ENCODE measurements at places on chromosomes 4 and X.

DNA sequence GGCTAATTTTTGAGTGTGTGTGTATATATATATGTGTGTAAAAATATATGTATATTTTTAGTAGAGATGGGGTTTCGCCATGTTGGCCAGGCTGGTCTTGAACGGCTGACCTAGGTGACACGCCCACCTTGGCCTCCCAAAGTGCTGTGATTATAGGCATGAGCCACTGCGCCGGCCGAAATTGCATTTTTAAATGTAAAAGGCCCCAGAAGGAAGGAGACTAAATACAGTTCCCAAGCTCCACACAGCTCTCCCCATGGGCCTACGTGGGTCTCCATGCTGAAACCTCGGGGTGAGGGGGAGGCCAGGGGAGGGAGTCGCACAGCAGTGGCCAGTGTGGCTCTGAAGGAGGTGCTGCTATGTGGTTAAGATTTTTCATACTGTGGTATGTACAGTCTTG, 12.8 kb upstream of the CDKN2AIP start:
- DNase-seq = no peak

DNA sequence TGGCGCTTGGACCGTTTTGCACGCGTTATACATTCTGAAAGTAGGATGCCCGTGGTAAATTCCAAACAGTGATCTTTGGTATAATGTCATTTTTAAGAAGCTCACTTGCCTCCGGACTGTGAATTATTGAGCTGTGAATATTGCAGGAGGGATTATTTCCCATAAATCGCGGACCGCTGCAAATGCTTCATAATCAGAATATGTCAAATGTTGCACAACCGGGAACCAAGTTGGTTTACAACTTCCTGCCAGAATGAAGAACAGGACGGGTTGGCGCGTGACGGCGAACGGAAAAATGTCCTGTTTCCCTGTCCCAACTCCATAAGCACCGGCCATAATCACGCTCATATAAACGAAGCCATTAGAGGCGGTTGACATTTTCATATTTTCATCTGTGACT, 67.6 kb downstream of the SHOX start:
- no peak for DNase-seq

GRCh38 chrX:147953976-147954375, 27.2 kb upstream of the FMR1NB start:
- no peak for DNase-seq

GRCh38 chrX:50469206-50469605, 1.4 kb downstream of the DGKK start:
- no peak for DNase-seq

GRCh38 chr4:111018216-111018615, 395.3 kb upstream of the PITX2 start:
- no peak for DNase-seq

- no peak for DNase-seq
These were observed 19.4 kb upstream of the YTHDC1 start for GRCh38 chr4:68369142-68369805.

DNA sequence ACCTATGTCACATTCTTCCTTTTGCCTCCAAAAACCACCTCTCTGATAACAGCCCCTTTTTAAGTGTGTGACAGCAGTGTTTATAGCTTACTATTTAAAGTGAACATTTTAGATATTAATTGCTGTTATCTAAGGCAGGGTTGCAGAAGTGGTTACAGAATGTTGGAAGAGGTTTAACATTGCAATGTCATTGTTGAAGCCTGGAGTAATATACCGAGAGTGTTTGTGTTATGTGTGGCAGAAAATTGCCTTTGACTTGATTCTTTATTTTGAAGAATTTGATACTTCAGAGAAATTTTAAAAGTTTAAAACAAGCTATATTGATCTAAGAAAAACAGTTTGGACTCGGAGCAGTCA, 37.1 kb downstream of the SMARCAD1 start:
- no peak for DNase-seq

DNA sequence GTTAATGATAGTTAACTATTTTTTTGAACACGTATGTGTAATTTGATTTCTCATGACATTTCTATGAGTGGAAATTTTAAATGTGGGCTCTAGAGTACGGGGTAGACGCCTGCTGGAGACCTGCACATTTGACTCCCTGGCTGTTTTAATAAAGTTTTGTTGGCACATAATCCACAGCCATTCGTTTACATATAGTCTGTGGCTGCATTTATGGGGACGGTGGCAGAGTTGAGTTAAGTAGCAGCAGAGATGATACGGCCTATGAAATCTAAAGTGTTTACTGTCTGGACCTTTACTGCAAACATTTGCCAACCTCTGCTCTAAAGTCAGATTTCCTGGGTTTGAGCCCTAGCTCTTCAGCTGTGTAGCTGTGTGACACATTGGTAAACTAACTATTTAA, 118.8 kb downstream of the CHRNA9 start:
- DNase-seq = no peak

DNA sequence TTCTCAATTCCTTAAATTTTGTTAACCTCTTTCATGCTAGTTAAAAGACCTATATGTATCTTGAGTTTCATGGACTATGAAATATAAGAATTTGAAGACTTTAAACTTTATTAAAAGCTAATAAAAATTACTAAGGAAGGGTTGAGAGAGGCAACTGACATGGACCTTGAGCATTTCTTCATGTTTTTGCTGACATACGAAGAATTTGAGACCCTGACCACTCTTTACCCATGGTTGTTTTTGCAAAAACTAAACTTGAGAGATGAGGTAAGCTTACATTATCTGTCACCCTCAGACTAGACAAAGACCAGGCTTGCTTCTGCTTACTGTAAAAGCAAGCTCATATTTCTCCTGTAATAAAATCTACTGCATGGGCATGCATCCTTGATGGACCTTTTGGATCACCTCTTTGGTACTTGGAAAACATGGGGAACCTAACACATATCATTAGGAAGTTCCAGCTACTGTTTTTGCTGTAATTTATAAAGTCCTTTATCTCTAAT, 338.2 kb upstream of the PABPC4L start:
- no peak for DNase-seq

- DNase-seq = no peak
These were observed 255.1 kb upstream of the VEGFC start for GRCh38 chr4:177047851-177048174.

DNA sequence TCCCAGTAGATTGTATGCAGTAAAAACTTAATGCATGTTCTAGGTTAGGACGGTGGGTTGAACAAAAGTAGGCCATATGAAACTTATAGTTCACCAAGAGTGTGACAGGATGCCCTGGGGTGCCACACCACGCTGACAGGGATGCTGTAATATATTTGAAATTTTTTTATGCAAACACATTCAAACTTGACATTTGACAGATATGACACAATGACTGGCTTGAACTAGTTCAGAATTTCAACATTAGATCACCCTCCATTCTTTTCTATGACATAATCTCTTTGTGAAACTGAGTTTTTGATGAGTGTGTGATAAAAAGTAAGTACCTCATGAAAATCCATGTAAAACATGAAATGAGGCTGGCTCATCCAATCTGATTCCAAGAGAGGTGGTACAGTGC, 198.4 kb downstream of the PALLD start:
- no peak for DNase-seq

DNA sequence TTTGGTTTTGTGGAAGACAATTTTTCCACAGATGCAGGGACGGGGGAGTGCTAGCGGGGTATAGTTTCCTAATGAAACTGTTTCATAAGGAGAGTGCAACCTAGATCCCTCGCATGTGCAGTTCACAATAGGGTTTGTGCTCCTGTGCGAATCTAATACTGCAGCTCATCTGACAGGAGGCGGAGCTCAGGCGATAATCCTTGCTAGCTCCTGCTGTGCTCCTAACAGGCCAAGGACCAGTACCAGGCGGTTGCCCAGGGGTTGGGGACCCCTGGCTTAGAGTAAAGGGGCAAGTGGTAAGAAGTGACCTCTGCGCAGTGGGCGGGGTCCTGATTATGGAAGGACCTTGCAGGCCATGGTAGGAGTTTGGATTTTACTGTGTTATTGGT, 3.8 kb downstream of the SCML1 start:
- no peak for DNase-seq

DNA sequence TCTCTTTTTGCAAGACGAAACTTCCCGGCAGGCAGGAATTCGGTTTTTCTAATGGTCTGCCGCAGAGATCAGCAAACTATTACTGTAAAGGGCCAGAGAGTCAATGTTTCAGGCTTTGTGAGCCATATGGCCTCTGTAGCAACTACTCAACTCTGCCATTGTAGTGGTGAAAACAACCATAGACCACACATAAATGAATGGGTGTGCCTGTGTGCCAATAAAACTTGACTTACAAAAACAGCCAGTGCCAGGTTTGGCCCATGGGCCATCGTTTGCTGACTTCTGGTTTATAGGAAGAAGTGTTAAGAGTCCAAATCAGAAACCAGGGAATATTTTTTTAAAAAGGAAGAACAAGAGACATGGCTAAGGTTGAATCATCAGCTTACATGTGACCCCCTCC, 163.0 kb downstream of the SH3KBP1 start:
- DNase-seq = no peak

Measured in activated CD8-positive, alpha-beta memory T cell treated with anti-CD3 and anti-CD28 coated beads, Interleukin-2, amount 10 ng/mL, durations not matched to agents 7 days and 5 days (primary cell).